Activated naive CD4-positive, alpha-beta T cell treated with anti-CD3 and anti-CD28 coated beads, Interleukin-2, amount 10 ng/mL, durations not matched to agents 7 days and 5 days (primary cell): ENCODE measurements at places on chromosomes 2 and 18.

DNA sequence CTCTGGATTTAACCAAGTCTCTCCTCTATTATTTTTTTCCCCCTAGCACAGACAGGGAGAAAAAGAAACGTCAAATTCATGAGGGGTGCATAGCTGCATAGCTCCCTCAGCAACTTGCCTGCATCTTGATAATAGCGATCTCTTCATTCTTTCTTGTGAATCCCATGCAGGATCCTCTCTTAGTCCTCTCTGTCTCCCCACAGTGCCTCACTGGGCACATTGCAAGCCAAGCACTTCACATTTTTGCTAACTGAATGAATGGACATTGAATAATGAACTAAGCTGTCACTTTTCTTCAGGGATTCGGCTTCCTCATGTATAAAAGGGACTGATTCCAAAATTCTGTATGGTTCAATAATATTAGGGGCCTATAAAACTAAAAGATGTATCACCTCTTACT, 2.9 kb upstream of the EPB41L3 start:
- DNase-seq, result no peak

DNA sequence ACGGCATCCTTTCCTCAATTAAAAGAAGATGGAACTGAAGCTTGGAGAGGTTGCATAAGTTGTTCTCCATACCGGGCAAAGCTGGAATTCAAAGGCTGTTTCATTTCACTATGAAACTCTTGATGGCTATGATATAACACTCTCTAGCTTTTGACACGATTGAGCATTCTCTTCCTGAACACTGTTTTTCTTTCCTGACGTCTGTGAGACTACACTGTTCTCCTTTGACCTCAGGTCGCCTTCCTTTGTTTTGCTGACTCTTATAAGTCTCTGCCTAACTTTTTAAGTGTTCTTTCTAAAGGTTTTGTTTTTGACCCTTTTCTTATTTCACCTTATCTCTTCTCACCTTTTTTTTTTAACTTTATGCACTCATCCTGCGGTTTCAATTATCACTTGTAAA, 261.8 kb upstream of the LINC00305 start:
- no peak for DNase-seq

- DNase-seq, result no peak
These were observed 11.7 kb downstream of the COLEC11 start for GRCh38 chr2:3606370-3607201.

DNA sequence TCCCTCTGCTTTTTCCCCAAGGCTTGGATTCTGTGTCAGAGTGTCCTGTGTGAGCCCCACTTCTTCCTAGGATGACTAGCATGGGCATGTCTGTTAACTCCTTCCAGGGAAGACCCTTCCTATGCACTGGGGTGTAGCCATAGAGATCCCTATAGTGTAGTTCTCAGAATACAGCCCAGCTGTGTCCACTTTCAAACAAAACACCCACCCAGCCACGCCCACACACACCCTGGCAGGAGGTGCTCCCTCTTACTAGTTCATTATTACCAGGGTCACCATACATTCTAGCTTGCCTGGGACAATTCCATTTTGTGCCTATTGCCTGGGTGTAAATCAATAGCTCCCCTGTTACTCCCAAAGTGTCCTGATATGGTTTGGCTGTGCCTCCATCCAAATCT, 195.6 kb downstream of the MYCN start:
- no peak for DNase-seq

DNA sequence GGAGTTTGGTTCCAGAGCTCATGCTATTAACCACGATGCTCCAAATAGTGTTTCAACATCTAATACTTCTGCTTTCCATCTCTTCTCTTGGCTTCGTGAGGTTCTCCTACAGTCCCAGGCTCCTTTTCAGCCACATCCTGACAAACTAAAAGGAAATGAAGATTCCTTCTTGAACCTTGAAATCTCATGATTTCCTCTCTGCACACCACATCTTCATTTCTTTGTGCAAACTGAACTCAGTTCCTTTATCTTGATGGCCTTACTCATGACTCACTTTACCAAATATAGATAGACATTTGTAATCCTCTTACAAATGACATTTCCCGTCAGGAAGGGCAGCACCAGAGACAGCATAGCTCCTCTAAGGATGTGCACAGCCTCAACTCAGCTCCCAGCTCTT, 50.0 kb upstream of the ITGA4 start:
- DNase-seq, result no peak

GRCh38 chr2:184004948-184005672, 593.2 kb upstream of the ZNF804A start:
- DNase-seq, result no peak

DNA sequence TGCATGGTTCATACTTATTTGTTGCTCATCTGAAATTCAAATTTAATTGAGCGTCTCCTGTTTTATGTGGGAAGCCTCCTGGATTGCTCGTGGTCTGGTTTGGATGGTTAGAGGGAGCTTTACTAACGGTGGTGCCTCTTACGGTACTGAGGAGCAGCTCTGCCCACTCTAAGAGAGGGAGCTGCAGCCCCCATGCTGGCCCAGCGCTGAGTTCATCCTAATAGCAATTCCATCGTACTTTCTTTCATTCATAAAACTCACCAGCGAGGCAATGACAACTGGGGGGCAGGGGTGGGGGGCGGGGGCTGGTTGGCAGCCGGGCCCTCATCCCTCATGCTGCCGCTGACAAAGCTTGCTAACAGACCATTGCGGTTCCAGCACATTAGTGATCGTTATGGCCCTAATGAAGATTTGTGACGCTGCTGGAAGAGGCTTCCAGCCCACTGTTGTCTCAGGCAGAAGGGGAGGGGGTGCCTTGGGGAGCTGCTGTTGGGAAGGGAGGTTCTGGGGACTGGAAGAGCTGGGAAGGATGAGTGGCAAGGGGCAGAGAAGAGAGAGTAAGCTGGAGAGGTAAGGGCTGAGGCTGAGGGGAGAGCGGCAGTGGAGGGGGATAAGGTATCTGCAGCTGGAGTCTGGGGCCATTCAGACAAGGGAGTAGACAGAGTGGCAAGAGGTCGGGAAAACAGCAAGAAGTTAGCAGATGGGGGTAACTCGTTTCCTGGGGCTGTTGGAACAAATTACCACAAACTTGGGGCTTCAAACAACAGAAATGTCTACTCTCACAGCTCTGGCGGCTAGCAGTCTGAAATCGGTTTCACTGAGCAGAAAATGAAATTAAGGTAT, 238.1 kb downstream of the LPIN1 start:
- DNase-seq, result no peak

GRCh38 chr2:102841107-102841840, 79.4 kb downstream of the TMEM182 start:
- DNase-seq, result peak; percentile 56

GRCh38 chr2:69893684-69894551, at the start of gene SNRNP27:
TSS of gene SNRNP27 (plus strand) at chr2:69893956. CDS start at chr2:69893985, 29 bp downstream.
- peak; percentile 86 for DNase-seq

- DNase-seq, result no peak
These were observed 650 bp downstream of the CCBE1 start for GRCh38 chr18:59696311-59697235.

DNA sequence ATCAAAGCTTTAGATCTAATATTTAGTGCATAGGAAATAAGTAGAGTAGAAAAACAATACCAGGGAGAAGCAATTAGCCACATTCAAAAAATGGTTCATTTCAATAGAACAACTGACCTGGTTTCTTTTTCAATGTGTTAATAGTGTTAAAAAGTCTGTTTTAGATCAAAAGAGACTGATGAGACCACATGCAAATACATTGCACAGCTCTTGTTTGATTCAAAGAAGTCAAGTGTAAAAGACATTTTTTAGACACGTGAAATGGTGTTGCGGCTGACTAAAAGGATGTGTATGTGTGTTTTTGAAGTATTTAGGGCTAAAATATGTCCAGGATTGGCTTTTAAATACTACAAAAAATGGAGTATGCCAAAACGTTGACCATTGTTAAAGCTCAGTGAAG, 1.2 kb upstream of the AOX1 start:
- DNase-seq, result no peak

- DNase-seq, result peak; percentile 51
These were observed 1.2 kb downstream of the CFLAR start for GRCh38 chr2:201116959-201117734.

GRCh38 chr18:45852631-45853030, 27.2 kb downstream of the SIGLEC15 start:
- no peak for DNase-seq

GRCh38 chr2:39069136-39069515, 51.7 kb downstream of the SOS1 start:
- DNase-seq, result no peak

GRCh38 chr2:10389573-10389972, 58.6 kb downstream of the ODC1 start:
- no peak for DNase-seq

GRCh38 chr2:206540757-206541156, 97.4 kb downstream of the ADAM23 start:
- no peak for DNase-seq

DNA sequence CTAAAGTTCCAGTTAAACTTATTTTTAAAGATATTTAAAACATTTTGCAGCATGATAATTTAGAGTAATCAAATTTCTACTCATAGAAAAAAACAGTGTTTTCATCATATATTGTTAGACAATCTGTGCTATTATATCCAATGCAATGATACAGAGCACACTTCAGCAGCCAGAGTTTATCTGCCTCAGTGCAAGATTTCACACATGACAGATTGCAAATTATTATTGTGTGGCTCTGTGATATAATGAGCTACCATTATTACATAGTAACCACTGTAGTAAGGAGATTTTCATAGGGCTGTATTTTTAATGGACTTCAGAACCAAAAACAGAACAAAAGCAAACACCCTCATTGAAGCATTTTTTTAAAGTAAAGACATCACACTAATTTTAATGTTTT, 762.4 kb downstream of the DSC3 start:
- DNase-seq, result no peak

DNA sequence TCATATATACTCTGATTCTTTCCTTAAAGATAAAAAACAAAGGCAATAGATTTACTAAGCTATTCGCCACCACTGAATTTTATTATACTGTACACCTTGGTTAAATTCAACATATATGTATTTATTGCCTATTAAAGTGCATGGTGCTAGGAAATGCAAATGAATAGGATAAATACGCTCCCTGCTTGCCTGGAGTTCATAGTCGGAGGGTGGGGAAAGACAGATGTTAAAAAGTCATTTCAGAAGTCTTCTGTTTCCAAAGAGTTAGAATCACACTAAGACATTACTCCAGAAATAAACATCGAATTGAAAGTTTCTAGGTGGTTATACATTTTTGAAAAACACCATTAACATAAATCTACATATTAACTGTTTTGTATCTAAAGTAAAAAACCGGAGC, 19.8 kb downstream of the C1D start:
- no peak for DNase-seq

DNA sequence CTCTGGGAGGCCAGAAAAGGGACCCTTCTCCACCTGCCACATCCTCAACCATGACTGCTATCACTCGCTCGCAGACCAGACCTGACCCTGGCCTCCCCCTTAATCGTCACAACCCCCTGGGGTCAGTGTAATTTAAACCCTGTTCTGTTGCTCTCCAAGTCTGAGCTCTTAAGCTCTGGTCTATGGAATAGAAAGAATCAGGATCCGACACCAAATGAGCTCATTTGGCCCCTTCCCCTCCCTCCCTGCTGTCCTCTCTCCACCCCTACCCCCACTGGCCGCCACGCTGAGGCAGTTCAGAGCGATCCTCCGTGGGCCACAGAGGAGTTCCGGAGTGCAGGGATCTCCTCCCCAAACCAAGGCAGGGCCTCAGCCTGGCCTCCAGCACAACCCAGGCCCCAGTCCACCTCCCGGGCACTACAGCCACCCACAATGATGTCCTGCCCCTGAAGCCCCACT, 5.3 kb downstream of the DNMT3A start:
- DNase-seq, result no peak

GRCh38 chr18:11654736-11655605, 34.1 kb upstream of the GNAL start:
- DNase-seq, result peak; percentile 66

DNA sequence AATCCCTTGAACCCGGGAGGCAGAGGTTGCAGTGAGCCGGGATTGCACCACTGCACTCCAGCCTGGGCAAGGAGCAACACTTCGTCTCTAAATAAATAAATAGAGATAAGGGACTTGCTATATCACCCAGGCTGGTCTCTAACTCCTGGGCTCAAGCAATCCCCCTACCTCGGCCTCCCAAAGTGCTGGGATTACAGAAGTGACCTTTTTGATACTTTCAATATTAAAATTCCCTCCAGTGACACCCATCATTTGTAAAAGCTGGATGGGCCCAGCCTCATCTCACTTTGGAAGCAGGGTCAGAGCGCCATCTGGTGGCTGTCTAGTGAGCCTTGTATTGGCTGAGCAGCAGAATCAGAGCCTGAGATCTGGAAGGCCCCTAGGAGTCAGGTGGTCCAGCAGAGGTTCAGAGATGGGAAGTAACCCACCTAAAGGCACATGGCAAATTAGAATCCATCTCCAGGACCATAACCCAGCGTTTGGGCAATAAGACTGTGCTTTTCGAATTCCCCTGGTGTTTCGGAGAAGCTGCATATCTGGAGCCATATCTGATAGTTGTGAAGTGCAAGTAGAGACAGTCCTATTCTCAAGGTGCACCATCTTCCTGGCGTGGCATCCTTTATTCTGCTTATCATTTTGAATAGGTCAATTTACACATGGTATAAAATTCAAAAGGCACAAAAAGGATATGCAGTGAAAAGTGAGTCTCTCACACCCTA, 18.3 kb upstream of the SLC35F6 start:
- DNase-seq, result peak; percentile 88

GRCh38 chr2:217958206-217958883, 44.5 kb downstream of the TNS1 start:
- DNase-seq, result no peak

GRCh38 chr18:903701-904100, 970 bp upstream of the ADCYAP1 start:
- DNase-seq, result peak; percentile 75

DNA sequence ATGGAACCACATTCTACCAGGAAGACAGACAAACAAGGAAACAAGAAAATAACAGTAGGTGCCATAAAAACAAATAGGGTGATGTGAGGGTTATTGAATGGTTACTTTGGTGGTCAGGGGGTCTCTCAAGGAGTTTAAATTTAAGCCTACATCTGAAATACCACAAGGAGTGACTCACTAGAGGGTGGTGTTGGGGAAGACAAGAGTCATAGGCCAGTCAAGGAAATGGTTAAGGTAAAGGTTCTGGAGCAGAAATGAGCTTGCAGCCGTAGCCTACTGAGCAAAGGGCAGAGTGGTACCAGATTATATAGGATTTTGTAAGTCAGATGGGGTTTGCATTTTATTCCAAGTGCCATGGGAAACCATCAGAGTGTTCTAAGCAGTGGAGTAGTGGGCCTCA, 135.6 kb upstream of the DAPL1 start:
- DNase-seq, result no peak
